HCEC 1CT (cell line): ENCODE measurements at places on chromosomes 6 and 20.

- DNase-seq, result no peak
Observed at GRCh38 chr6:53241938-53242337, 93.3 kb upstream of the GCM1 start.

DNA sequence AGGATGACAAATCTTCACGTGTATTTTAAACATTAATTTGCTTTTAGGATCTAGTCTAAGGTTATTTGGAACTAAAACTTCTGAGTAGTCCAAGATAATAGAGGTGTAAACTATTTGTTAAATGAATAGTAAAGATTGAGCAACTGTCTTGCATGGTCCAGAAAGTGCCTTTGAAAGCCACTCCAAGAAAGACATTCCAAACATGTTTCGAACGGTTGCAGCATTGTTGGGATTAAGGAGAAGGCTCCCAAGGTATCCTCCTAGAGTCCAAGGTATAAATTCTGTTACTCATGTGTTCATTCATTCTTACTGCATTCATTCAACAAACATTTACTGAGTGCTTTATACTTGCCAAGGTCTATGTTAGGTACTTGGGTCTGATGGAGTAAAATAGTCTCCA is 28.8 kb upstream of the MYLK2 start:
- DNase-seq, result no peak

DNA sequence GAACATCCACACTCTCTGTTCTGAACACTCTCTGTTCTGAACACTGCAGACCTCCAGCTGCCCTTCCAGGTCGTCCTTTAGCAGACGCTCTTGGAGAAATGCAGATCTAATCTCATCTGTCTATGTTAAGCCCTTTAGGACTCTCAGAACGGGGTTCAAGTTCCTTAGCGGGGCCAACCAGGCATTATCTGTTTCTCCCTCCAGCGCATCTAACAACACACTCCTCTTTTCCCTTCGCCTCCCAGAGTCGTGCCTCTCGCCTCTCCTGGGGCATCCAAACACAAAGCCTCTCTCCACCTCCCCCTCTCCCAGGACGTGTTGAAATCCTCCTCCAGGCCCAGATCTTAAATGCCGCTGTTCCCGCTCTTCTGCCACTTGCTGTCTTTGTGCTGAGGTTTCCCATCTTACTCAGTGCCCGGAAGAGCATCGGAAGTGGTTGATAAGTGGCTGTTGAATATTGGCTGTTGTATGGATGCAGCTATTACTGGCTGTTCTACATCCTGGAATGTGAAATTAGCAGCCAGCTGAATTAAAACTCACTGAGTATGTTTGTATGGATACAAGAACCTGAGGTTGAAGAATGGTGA is 108.4 kb upstream of the GGTLC1 start:
- DNase-seq, result no peak

GRCh38 chr6:150149146-150149545 is 6.3 kb downstream of the PPP1R14C start:
- DNase-seq, result no peak
